Naive thymus-derived CD4-positive, alpha-beta T cell (primary cell): ENCODE measurements at places on chromosomes 3 and 15.
A peak's percentile ranks its signal among the peaks of the same experiment; 100 is the strongest.

DNA sequence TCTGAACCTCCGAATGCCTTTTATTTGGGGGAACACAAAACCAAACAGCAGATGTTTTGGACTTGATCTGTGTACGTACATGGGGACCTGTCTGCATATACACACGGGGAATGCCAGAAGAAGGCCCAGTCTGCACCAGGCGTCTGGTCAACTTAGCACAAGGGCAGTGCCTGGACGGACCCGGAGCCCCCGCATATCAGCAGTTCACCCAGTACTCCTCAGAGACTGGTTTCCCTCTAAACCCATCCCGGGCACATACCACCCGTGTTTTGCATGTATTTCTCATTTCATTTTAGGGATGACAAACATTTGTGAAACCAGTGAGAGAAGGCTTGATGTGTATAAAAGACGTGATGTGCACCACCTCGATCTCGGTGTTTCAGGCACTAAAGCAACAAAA is 49.7 kb downstream of the KLHL25 start:
- DNase-seq, result no peak

DNA sequence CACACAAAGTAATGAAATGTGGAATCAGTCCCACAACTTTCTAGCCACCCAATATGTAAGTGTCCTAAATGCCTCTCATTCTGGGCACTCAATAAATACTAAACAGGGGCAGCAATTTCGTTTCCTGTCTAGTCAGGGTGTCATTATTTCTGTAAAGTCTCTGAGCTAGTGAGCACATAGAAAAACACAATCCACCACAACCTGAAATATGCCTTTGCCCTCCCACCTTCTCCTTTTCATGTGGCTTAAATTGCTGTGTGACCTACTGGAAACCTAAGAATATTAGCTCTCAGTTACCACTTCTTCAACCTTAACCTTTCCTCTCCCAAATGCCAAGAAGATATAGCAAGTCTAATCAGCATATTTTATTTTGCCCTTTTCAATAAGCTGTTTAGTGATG is 456.3 kb upstream of the KCNMB2 start:
- no peak for DNase-seq

DNA sequence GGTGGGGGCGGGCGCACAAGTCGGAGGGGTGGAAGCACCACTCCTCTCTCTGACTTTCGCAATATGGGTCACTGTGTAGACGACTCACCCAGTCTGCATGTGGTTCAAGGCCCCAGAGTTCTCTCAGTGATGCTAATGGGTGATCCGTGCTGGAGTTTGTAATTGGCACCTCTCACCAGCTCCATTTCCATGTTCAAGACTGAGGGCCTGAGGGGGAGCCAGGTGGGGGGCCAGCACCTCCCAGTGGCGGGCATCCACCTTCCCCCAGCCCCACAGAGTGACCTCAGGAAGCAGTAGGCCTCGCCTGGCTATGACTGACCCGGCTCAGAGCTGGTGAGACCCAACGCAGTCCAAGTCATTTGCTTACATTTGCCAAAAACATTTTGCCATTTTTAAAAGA is 230.0 kb upstream of the ST8SIA2 start:
- no peak for DNase-seq

DNA sequence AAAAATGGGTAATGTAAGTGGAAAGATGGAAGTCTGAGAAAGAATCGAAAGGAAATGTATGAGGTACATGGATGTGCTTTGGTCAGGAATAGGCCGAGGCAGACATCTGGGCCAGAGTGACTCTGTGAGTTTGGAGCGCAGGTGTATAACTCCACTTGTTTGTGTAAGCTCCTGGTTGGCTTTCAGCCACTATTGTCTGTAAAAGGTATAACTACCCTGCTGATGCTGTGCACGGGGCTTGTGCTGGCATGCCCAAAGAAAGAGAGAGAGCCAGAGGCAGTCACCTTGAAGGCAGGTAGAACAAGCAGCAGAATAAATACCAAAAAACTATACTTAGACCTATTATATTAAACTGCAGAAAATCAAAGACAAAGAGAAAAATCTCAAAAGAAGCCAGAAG is 32.7 kb upstream of the CD96 start:
- no peak for DNase-seq

DNA sequence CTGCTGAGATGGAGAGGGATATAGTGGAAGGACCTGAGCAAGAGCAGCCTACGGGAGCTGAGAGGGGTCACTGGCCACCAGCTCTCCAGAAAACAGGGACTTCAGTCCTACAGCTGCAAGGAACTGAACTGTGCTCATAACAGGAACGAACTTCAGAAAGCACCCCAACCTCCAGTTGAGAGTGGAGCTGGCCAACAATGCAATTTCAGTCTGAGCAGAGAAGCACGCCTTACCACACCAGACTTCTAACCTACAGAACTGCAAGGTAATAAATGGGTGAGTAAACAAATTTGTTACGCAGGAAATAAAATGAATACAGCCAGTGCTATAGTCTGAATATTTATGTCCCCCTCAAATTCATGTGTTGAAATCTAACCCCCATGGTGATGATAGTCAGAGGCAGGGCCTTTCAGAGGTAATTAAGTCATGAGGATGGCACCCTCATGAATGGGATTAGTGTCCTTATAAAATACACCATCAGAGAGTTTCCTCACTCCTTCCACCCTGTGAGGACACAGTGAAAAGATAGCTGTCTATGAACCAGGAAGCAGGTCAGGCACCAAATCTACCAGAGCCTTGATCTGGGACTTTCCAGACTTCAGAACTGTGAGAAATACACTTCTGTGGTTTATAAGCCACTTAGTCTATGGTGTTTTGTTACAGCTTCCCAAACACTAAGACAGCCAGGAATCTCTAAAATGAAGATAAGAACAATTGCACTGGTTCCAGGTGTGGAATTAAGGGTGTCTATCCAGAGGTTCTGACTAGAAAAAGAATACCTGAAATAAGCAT is 58.6 kb downstream of the SYNM start:
- no peak for DNase-seq

GRCh38 chr15:27238209-27238608 is 267.2 kb downstream of the GABRG3 start:
- no peak for DNase-seq

DNA sequence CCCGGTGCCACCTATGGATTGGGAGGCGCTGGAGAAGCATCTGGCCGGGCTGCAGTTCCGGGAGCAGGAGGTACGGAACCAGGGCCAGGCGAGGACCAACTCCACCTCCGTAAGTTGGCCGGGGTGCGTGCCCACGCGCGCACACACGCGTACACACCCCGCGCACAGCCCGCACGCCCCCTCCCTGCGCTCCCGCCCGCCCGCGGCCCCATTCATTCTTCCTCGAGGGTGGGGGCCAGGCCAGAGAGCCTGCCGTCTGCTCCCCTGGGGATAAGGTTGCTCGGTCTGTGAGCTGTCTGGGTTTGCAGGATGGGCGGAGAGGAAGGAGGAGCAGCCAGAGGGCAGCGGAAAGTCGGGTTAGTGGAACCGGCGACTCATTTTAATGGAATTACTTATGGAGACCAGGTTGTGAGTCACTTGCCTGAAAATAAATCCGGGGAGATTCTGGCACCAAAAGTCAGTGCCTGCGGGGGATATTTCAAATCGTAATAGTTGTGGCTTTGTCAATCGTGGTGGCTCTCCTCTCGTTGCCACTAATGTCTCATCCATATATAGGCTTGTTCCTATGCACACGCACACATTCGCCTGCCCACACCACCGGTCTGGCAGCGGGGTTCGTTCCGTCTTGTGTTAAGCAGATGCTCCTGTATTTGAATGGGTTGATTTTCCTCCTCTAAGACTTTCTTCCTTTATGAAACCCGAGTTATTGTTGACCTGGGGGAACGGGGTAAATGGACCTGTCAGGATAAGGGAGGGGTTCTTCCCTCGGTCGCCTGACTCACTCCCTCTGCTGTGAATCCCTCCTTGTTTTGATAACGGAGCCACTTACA is 223.4 kb upstream of the IL12A start:
- DNase-seq, result no peak

DNA sequence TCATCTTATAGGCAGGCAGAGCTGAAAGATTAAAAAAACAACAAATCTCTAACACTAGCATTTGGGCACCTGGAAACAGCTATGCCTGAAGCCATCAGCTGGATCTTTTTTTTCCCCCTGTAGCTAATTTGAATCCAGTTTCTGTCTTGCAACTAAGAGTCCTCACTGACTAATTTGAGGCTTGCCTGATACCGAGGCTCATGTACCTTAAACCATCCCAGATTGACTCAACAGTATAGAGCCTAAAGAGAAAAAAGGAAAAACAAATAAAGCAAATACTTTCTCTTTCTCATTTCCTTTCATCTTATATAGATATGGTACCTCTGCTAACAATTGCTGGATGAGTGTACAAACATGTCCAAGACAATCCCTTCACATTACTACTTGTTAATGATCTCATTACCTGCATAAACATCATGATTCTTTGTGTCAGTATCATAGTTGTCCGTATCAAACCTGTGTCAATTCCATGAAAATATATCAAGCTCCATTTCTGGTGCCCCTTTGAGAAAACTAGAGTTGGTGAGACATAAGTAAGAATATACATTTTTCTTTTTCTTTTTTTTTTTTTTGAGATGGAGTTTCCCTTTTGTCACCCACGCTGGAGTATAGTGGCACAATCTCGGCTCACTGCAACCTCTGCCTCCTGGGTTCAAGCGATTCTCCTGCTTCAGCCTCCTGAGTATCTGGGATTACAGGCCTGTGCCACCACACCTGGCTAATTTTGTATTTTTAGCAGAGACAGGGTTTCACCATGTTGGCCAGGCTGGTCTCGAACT is 43.1 kb downstream of the BHLHE40 start:
- no peak for DNase-seq

GRCh38 chr3:64668582-64669510 is 19.0 kb downstream of the ADAMTS9 start:
- no peak for DNase-seq

DNA sequence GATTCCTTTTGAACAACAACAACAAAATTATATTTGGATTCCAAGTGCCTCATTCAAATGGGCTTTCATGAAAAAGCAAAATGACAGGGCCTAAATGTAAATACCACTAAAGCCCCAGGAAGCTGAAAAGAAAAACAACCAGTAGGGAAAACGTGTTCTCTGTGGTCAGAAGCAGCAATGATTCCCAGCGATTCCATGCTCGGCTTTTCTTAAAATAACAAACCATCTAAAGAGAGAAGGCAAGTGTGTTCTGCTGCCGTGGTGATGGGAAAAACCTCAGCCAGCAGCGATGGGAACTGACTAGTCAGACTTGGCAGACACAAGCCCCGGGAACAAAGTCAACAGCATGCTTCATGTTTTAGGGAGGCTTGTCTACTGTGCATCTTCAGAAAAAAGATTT is 153.6 kb downstream of the TNIK start:
- DNase-seq, result no peak

DNA sequence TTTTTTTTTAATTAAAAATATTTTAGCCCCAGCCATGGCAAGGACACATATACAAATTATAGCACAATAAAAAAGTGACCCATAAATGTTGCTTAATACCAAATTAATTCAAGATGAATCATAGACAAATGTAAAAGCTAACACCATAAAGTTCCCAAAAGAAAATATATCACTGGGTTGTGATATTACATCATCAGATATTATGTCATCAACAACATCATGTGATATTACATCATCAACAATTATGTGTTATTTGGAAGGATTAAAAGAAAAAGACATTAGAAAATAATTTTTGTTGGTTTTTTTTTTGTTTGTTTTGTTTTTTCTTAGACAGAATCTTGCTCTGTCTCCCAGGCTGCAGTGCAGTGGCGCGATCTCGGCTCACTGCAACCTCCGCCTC is 34.5 kb upstream of the ABHD10 start:
- DNase-seq, result no peak

DNA sequence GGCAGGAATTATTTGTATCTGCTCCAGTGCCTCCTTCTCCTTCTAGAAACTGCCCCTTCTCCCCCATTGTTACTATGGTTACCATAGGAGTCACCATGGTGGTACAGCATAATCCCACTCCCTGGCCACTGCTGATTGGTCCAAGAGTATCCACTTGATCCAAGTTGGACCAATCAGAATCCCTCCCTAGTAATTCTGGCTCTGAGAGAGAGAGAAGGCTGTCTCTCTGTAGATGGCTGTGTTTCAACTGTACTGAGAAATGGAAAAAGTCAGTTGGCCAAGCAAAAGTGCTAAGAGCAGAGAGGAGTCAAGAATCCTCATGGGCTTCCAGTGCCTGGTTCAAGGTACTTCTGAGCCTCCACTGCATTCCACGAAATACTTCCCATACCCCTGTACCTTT is 120.6 kb upstream of the SPATA12 start:
- DNase-seq, result no peak

- DNase-seq, result no peak
These were observed 82.0 kb upstream of the TBL1XR1 start for GRCh38 chr3:177279118-177279815.

GRCh38 chr15:56094171-56094570 is 100.8 kb upstream of the NEDD4 start:
- DNase-seq, result no peak

DNA sequence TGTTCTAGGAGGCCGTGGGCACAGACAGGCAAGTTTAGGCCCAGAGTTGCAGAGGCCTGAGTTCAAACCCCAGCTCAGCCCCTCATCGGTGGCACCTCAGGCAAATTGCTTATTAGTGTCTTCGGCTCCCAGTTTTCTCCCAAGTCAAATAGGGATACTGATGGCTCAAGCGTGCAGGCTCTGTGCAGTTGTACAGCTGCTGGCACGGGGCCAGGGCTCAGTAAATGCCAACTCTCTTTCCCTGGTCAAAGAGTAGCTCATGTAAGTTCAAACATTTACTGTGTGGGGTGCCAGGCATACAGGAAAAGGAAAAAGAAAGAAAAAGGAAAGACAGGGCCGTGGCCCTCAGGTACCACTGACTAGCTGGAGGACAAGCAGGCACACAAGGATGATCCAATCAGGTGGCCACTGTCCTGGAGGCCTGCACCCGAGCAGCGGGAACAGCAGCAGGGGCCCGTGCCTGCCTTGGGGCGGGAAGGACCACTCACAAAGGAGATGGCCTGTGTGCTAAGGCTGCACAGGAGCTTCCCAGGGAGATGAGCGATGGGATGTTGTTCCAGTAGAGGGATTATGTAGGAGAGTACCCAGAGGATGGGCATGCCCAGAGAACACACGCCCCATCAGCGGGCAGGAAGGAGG is 70.8 kb downstream of the TBC1D2B start:
- DNase-seq, result no peak

GRCh38 chr15:92189166-92189565 is 204.5 kb upstream of the ST8SIA2 start:
- no peak for DNase-seq

- DNase-seq, result no peak
These were observed 10.9 kb upstream of the MESP1 start for GRCh38 chr15:89761929-89762328.

- DNase-seq, result peak; percentile 49
These were observed 1.3 kb downstream of the TLE3 start for GRCh38 chr15:70096215-70097062.

DNA sequence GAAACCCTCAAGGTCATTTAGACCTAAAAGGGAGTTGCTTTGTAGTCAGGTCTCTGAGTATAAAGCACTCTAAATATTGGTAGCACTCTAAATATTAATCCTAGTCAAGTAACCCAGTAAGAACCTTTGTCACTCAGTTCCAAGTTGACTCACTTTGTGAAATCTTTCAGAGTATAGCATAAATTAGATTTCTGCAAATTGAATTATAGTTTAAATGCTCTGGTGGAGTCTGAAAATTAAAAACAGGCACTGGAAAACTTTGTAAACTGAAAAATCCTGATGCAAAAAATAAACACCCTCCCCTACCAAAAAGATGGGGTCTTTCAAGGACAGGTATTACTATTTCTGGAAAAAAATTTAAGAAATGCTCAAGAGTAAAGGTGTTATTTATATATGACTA is 196.3 kb upstream of the FEZF2 start:
- no peak for DNase-seq
